ENCODE measurements at places on chromosomes 3 and 15.

- DNase-seq = no peak
Observed at GRCh38 chr3:102595057-102595456, 160.2 kb downstream of the ZPLD1 start.

GRCh38 chr15:88834211-88834812 lies 31.1 kb downstream of the ACAN start:
- DNase-seq = peak; percentile 27

- no peak for DNase-seq
Observed at GRCh38 chr3:116265976-116266584, 179.2 kb downstream of the LSAMP start.

- no peak for DNase-seq
Observed at GRCh38 chr15:29119847-29120246, 149.8 kb downstream of the NSMCE3 start.

DNA sequence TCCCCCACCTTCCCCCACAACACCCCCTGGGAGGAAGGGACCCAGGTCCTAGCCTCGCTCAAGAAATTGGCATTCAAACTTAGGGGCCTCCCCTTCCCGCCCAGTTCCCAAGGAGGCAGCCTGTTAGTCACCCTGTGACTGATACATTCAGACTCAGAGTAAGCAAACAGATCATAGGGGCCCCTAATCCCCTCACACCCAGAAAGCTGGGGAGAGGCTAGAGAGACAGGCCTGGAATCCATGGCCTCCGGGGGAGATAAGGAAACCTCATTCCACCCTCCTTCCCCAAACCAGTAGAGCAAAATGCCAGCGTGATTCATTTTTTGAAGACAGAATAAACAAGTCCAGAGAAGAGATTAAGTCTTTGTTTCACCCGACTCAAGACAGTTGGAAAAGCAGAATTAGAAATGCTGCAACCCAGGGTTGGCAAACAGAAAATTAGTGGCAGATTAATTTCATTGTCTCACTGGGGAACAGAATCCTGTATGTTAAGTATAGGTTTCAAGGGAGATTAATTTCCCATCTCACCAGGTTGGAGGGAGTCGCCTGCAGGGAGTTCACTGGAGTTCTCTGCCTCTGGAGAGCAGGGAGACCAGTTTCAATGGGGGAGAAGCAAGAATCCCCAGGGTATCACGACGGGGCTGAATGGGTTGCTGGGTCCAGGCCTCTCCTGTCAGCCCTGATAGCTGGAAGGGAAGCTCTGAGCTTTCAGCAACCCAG lies 268.3 kb downstream of the UACA start:
- DNase-seq = peak; percentile 91

- DNase-seq = no peak
Observed at GRCh38 chr3:3196148-3196861, 16.8 kb upstream of the CRBN start.

- DNase-seq = no peak
Observed at GRCh38 chr3:77242371-77242770, 202.5 kb downstream of the ROBO2 start.

- DNase-seq = no peak
Observed at GRCh38 chr15:38689522-38689921, 124.9 kb upstream of the RASGRP1 start.

GRCh38 chr3:120566243-120566975 lies 29.7 kb upstream of the NDUFB4 start:
- DNase-seq = no peak

- DNase-seq = no peak
Observed at GRCh38 chr3:23829242-23829934, 23.6 kb downstream of the UBE2E1 start.

DNA sequence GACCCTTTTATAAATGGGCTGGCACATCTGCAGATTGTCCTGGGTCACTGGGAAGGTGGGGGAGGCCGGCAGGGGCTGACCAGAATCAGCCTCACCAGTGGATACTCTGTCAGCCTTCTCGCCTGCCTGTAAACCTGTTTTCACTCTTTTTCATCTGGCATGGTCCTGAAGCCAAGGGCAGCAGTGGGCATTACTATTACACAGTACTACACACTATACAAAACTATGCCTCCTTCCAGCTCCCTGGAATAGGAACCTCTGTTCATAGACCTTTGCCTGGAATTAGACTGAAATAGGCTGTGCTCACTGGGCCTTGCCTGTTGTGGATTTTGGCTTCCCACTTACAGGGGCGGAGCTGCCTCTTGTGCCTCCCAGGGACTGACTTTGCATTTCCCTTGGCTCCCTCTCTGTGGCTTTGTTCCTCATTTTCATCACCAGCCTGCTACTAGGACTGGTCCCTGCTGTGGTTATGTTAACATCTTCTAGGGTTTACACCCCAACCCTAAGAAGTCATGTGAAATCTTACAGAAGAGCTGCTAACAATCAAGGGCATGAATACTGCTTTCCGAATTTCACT lies 120.7 kb downstream of the FNDC3B start:
- DNase-seq = no peak

DNA sequence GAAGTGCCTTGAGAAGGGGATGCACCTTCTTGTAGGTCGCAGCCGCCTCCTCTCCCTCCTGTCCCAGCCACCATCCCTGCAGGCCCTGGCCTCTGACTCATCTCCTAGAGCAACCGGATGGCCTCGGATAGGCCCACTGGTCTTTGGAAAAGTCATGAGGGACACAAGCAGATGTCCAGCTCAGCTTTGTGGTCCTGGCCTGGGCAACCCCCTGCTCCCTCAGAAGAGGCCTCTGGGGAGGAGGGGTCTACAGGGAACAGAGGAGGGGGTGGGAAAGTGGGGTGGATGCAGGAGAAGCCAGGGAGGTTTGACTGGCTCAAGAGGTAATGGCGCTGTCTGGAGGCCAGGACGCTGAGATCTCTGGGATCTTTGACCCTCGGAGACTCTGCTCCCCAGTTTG lies 259.2 kb upstream of the TLE3 start:
- DNase-seq = no peak

DNA sequence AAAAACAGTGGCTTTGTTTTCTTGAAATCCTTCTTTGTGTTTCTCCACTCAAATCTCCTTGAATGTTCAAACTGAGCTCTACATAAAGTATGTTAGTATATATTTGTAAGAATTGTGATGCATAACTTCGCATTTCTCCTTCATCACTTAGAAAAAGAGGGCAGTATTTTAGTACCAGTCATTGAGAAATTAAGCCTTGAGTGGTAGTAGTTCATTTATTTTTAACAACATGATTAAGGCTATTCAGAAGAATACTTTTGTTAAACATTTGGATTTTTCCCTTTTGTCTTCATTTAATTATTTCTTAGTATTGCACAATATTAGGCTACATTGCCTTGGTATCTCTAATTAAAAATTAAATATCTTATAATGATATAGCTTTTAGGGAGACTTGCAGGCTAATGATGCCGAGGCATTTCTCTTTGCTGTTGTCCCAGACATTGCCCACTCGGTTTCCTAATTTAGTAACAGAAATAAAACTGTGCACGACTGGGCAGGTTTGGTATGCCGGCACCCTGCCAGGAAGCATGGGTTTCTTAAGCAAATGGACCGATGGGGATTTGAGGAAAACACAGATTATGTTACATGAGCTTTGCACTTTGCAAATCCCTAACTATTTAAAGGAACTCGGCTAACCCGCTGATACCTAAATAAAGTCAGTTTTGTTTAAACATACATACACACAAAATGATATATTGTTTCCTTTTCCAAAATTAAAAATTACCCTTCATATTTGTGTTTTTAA lies 54.7 kb downstream of the LRRC28 start:
- peak; percentile 57 for DNase-seq

DNA sequence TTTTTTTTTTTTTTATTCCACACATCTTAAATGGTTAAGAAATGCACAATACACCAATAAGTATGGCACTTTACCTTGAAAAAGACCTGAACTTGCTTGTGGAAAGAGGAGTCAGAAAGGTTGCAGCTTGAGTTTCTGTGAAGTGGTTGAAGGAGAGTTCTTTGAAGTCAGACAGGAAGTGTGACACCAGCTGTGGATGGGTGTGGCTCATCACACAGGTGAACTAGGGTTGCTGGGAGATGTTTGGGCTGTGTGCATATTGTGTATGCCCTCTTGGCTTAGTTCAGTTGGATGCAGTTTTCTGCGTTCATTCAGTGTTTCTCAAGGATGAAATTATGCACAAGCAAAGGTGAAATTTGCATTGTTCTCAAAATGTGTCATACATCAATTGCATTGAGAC lies 6.3 kb downstream of the AEN start:
- DNase-seq = no peak

DNA sequence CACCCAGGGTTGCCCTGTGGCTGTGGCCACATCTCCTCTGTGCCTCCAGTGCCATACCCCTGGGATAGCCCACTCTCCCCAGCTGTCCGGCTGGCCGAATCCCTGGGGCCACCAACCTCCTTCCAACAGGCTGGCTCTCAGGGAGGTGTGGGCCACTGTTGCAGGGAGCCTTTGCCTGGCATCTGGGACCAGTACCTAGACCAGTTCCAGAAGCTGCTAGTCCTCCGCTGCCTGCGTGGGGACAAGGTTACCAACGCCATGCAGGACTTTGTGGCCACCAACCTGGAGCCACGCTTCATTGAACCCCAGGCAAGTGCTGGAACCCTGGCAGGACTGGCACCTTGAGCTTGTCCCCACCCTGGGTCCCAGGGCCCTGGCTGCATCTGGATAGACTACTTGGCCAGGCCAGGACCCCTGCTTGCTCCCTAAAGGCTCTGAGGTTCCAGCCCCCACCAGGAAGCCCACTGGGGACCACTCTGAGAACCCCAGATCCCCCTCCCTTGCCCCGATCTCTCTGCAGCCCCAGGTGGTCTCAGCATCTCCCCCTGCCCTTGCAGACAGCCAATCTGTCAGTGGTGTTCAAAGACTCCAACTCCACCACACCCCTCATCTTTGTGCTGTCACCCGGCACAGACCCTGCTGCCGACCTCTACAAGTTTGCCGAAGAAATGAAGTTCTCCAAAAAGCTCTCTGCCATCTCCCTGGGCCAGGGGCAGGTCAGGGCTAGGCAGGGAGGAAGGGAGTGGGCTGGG lies 50.0 kb downstream of the SEMA3G start:
- DNase-seq = no peak

GRCh38 chr3:128605091-128606046 lies 45.2 kb downstream of the RPN1 start:
- DNase-seq = no peak

- DNase-seq = no peak
Observed at GRCh38 chr15:62946940-62947339, 95.6 kb upstream of the TPM1 start.

GRCh38 chr15:72365844-72366243 lies 10.0 kb downstream of the HEXA start:
- no peak for DNase-seq

- peak; percentile 33 for DNase-seq
Observed at GRCh38 chr3:50260942-50261441, 8.0 kb upstream of the SEMA3B start.

DNA sequence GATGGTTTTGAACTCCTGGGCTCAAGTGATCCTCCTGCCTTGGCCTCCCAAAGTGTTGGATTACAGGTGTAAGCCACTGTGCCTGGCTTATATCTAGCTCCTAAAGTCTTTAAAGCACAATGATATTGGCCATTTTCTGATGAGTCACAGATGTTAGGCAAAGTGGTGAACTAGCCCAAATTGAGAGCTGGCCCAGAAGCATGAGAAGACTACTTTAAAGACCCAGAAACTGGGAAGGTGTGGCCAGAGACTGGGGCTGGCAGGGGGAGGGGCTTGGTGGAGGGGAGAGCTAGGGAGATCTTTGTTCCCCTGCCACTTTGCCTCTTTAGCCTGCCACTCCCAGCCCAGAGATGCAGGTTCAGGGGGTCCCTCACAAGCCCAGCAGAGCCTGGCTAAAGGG lies 21.6 kb downstream of the CHRNA3 start:
- no peak for DNase-seq

GRCh38 chr3:21877214-21877754 lies 126.3 kb upstream of the ZNF385D start:
- DNase-seq = no peak

DNA sequence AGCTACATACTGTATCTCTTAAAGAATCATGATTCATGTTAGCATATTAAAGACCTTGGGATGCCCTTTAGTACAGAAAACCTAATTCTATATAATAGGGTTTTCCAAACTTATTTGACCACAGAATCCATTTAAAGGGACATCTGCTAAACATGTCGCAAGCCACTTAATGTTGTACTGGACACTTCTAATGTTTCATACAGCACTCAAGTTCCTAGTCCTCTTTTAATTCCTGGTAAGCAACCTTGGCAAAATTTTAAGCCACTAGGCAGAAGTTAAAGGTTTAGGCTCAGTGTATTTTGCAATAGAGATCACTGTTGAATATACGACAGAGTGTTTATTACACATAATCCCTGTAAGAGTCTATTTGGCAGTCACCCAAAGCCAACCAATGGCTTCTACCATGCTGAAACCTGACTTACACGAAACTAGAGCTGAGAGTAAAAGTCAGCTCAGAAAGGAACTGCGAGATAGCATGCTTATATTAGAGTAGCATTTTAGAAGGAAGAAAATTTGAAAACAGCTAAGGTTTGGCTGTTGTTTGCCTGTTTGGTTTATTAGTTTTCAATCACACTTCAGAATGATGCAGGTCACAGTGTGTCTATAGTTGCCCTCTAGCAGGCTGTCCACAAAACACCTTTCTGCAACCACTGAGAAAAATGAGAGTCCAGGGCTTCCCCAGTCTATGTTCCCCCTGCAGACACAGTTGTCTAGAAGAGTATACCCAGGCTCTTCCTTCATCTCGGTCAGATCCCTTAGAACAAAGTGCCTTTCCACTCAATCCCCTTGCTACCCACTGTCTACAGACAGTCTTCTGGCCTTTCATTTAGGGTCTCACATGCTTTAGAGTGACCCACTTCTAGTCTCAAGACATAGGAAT lies 104.4 kb downstream of the FMN1 start:
- peak; percentile 92 for DNase-seq
